ENCODE measurements at places on chromosomes 7 and 10.

DNA sequence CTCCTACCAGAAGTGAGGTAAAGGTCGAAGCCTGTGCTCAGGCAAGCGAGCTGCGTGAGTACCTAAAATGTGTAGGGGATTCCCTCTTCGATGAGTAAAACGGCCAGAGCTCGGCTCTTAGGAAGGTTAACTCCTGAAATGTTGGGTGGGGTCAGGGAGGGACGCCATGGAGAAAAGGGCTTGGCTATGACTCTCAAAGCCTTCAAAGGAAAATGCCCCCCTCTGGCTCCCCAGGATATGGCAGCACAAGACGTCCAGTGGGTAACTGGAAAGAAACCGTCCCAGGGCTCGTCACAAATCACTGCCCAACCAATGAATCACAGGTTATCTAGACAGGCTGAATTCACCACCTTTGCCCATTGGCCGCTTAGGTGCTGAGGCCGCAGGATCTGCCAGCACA lies 58.0 kb downstream of the CALML3 start:
- no peak overlapping the region for H3K4me3 ChIP-seq
- H3K36me3 ChIP-seq = no peaks in the 10 kb centered on the region
- no peaks in the 10 kb centered on the region for H3K27me3 ChIP-seq

DNA sequence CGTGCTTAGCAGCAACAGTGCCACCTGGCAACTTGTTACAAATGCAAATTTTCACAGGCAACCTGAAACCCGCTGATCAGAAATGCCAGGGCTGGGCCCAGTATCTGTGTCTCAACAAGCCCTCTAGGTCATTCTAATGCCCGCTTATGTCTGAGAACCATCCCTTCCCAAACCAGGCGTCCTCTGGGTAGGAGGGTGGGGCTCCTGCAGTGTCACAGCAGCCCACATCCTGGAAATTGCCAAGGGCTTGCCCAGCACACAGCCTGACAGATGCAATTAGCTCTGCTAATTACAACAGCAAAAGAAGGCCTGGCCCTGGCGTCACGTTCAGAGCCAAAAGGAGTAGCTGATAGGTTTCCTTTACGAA lies 15.9 kb downstream of the ITPRIP start:
- peaks cover 37% of the 10 kb centered on the region for H3K4me1 ChIP-seq
- DNase-seq = no peak
- H3K4me3 ChIP-seq = no peak overlapping the region
- H3K27ac ChIP-seq = peak overlapping the region; percentile 55

GRCh38 chr10:107692072-107692471 lies 527.6 kb upstream of the SORCS1 start:
- H3K36me3 ChIP-seq = no peaks in the 10 kb centered on the region
- no peaks in the 10 kb centered on the region for H3K4me1 ChIP-seq
- DNase-seq = no peak
- no peaks in the 10 kb centered on the region for H3K27me3 ChIP-seq
- H3K4me3 ChIP-seq = no peak overlapping the region

- no peaks in the 10 kb centered on the region for H3K27me3 ChIP-seq
- no peak for DNase-seq
- no peak overlapping the region for H3K27ac ChIP-seq
Measured at GRCh38 chr10:111392910-111393309, 316.1 kb downstream of the ADRA2A start.

DNA sequence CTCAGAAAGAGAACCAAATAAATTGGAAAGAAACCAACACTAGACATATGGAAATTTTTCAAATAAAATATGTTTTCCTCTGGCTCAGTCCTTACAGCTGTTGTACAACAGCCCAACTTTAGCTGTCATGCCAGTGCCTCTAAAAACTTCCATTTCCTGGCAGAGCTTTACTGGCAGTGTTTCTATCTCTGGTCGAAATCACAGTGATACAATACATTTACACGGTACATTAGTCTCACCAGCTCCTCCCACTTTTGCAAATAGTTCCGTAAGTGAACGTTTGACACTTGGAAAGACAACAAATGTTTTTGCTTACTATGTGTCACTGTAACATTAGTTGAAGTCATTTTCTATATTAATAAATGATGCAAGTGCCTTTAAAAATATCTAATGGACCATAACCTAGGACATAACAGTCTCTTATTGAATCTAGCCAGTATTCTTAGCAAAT lies 29.8 kb downstream of the BCAP29 start:
- no peaks in the 10 kb centered on the region for H3K27me3 ChIP-seq
- no peak for DNase-seq
- H3K4me3 ChIP-seq = no peak overlapping the region
- peaks cover 4% of the 10 kb centered on the region for H3K36me3 ChIP-seq
- H3K27ac ChIP-seq = no peak overlapping the region

GRCh38 chr10:22977751-22978150 lies 49.9 kb downstream of the ARMC3 start:
- H3K27me3 ChIP-seq = no peaks in the 10 kb centered on the region
- no peak for DNase-seq
- H3K36me3 ChIP-seq = no peaks in the 10 kb centered on the region
- no peak overlapping the region for H3K4me3 ChIP-seq

- no peaks in the 10 kb centered on the region for H3K36me3 ChIP-seq
- H3K4me3 ChIP-seq = no peak overlapping the region
- DNase-seq = no peak
- no peaks in the 10 kb centered on the region for H3K4me1 ChIP-seq
- H3K27me3 ChIP-seq = no peaks in the 10 kb centered on the region
- H3K27ac ChIP-seq = no peak overlapping the region
Measured at GRCh38 chr7:124088590-124088989, 55.7 kb upstream of the TMEM229A start.

- no peaks in the 10 kb centered on the region for H3K27me3 ChIP-seq
- no peaks in the 10 kb centered on the region for H3K4me1 ChIP-seq
- no peak for DNase-seq
- no peak overlapping the region for H3K4me3 ChIP-seq
- no peaks in the 10 kb centered on the region for H3K36me3 ChIP-seq
- no peak overlapping the region for H3K27ac ChIP-seq
Measured at GRCh38 chr10:17865351-17865750, 56.2 kb downstream of the MRC1 start.

- no peak overlapping the region for H3K27ac ChIP-seq
- H3K27me3 ChIP-seq = no peaks in the 10 kb centered on the region
- H3K4me3 ChIP-seq = no peak overlapping the region
- H3K4me1 ChIP-seq = no peaks in the 10 kb centered on the region
- H3K36me3 ChIP-seq = no peaks in the 10 kb centered on the region
- no peak for DNase-seq
Measured at GRCh38 chr10:90652519-90652918, 205.3 kb downstream of the HTR7 start.

- H3K4me1 ChIP-seq = no peaks in the 10 kb centered on the region
- H3K36me3 ChIP-seq = no peaks in the 10 kb centered on the region
- H3K27me3 ChIP-seq = no peaks in the 10 kb centered on the region
- no peak overlapping the region for H3K27ac ChIP-seq
Measured at GRCh38 chr10:105751688-105752087, 1110.6 kb downstream of the SORCS3 start.

DNA sequence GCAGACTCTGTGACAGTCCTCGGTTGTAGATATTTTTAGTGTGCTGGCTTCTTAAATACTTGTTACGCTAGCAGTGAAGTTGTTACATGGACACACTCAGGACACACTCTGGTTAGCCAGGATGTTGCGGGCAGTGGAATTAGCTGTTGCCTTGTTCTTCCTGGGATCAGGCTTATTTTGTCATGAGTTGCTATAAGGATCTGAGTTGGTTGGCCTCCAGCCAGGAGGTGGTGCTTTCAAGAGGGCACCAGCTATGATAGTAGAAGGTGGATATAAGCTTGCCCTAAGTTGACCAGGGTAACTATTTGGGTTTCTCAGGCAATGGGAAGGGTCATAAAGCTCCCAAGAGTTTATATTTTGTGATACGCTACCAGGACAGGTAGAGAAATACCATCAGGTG lies 150.1 kb upstream of the C1GALT1 start:
- H3K36me3 ChIP-seq = no peaks in the 10 kb centered on the region
- no peaks in the 10 kb centered on the region for H3K4me1 ChIP-seq
- H3K4me3 ChIP-seq = no peak overlapping the region
- H3K27me3 ChIP-seq = no peaks in the 10 kb centered on the region
- no peak for DNase-seq

GRCh38 chr10:133461841-133462240 lies 8.1 kb downstream of the SCART1 start:
- H3K4me3 ChIP-seq = no peak overlapping the region
- H3K36me3 ChIP-seq = no peaks in the 10 kb centered on the region
- no peaks in the 10 kb centered on the region for H3K4me1 ChIP-seq
- no peak for DNase-seq
- H3K27ac ChIP-seq = no peak overlapping the region

DNA sequence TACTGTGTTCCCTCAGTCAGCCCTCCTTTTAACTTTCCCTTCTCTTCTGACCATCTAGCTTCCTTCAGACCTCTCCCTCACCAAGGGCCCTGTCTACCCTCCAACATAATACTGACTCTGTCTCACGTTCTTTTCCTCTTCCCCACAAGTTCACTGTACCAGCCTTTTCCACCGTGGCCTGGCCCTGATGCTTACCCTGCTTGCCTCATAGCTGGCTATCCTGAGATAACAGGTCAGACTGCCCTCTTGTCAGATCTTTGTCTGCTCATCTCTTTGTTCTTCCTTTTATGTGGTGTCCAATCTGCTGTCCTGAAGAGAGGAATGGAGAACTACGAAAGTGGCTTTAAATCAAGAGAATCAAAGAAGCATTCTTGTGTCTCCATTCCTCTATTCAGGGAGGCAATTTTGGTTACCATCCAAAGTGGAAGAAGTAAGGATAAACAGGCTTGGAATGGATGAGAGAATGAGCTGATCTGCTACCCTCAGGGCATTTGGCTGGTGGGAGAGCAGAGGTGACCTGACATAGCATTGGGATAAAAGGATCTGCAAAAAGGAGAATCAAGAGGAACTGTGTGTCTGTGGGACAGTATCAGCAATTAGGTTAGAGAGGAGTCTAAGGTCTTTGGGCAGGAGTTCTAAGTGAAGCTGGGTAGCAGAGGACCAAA lies 8.1 kb downstream of the BTAF1 start:
- peaks cover 34% of the 10 kb centered on the region for H3K36me3 ChIP-seq
- no peaks in the 10 kb centered on the region for H3K27me3 ChIP-seq
- no peak overlapping the region for H3K27ac ChIP-seq

GRCh38 chr7:30276203-30276900 lies 8.0 kb upstream of the ZNRF2 start:
- H3K27me3 ChIP-seq = no peaks in the 10 kb centered on the region
- H3K4me3 ChIP-seq = no peak overlapping the region
- H3K36me3 ChIP-seq = no peaks in the 10 kb centered on the region
- peak; percentile 43 for DNase-seq
- no peak overlapping the region for H3K27ac ChIP-seq

GRCh38 chr10:75742355-75742754 lies 310.9 kb downstream of the LRMDA start:
- no peak overlapping the region for H3K27ac ChIP-seq
- H3K36me3 ChIP-seq = no peaks in the 10 kb centered on the region
- no peaks in the 10 kb centered on the region for H3K4me1 ChIP-seq
- H3K27me3 ChIP-seq = no peaks in the 10 kb centered on the region
- DNase-seq = no peak

DNA sequence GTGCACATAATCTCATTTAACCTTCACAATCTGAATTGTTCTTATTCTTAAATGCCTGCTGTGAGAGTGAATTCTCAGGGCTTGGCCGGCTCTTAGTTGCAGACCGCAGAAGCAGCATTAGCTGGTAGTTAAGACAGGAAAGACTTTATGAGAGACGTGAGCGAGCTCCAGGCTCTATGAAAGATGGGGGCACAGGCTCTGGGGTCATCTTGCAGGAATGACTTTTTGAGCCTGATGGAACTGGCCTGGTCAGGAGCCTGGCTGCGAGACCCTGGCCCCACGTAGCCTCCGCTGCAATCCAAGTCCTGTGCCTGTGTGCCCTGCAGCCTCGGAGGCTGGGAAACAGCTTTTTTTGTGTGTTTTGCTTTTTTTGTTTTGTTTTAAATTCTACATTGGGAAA lies 958.8 kb upstream of the ZNF722 start:
- no peaks in the 10 kb centered on the region for H3K36me3 ChIP-seq
- H3K4me3 ChIP-seq = no peak overlapping the region
- H3K4me1 ChIP-seq = no peaks in the 10 kb centered on the region
- no peaks in the 10 kb centered on the region for H3K27me3 ChIP-seq

DNA sequence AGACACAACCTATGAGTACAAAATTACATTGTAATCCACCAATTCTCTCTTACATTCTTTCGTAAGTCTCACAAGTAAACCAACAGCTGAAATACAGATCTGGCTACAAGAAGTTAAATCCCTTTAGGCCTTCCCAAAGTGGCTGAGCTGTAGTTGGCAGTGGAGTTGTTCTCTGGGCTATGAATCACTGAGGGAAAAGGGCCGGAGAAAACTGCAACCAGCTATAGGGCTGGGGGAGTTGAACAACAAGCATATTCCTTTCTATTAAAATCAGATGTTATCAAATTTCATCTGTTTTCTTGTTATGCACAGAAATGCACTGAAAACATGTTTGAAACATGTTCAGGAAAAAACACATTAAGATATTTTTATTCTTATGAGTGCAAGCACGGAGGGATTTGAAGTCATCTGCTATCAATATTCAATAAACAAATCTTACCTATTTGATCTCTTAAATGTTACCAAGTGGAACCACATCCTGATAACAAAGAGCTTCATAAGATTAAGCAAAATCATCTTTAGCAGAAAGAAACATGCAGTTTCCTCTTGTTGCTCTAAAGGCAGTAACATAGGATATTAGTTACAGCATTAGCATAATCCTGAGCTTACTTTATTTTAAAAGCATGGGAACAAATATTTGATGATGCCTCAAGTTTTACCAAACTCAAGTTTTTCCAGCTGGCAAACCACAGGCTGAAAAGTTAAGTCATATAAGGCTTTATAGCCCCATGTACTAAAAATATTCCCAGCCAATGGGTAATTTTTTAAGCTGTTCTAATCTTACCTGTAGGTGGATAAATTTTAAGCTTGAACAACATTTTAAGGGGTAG lies 212.7 kb downstream of the TAX1BP1 start:
- no peak overlapping the region for H3K27ac ChIP-seq
- H3K27me3 ChIP-seq = no peaks in the 10 kb centered on the region
- no peak overlapping the region for H3K4me3 ChIP-seq
- H3K4me1 ChIP-seq = no peaks in the 10 kb centered on the region

DNA sequence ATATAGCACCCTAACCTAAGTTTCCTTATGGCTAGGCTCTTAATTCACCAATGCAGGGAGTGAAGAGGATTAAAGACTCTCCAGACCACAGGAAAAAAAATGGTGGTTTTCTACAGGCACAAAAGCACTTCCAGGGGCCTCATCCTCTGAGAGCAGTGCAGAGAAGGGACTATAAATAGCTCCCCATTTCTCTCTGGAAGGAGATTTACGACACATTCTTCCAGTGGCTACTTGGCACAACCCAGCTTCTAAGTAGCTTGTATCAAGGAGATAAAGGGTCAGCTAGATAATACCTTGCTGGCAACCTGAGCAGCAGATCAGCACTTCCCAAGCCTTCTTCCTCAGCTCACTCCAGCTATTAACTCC lies 73.5 kb downstream of the CRPPA start:
- DNase-seq = no peak
- no peak overlapping the region for H3K4me3 ChIP-seq
- no peak overlapping the region for H3K27ac ChIP-seq

DNA sequence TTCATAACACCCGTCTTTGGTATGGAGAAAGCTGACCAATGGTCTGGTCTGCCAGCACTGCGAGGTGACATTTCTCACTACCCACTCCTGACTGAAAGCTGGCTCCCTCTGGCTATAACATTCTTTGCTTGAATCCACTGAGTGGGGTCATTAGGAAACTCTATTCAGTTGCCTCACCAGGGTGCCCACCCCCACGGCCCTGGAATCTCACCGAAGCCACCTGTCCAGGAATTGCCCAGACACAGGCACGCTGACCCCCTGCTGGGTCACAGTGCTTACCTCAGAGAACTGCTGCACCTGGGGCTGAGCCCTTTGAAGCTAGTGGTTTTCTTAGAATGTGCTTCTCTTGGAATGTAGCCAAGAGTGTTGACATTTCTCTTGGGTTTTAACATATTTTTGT lies 28.6 kb downstream of the HECW1 start:
- H3K27ac ChIP-seq = no peak overlapping the region
- H3K36me3 ChIP-seq = no peaks in the 10 kb centered on the region
- H3K4me1 ChIP-seq = no peaks in the 10 kb centered on the region
- no peak overlapping the region for H3K4me3 ChIP-seq
- no peaks in the 10 kb centered on the region for H3K27me3 ChIP-seq

All from thymus (tissue), 14 donors.